ENCODE measurements at places on chromosomes 3 and 15. TPM values are rescaled to one million over a fixed set of nuclear protein-coding genes. Genes with fewer than 3 reads are reported as not detected.

- no peak for DNase-seq
Measured at GRCh38 chr3:70090322-70090913, 90.9 kb downstream of the SAMMSON start.

GRCh38 chr3:134092208-134092701 is 62.5 kb upstream of the SLCO2A1 start:
- no peak for DNase-seq

DNA sequence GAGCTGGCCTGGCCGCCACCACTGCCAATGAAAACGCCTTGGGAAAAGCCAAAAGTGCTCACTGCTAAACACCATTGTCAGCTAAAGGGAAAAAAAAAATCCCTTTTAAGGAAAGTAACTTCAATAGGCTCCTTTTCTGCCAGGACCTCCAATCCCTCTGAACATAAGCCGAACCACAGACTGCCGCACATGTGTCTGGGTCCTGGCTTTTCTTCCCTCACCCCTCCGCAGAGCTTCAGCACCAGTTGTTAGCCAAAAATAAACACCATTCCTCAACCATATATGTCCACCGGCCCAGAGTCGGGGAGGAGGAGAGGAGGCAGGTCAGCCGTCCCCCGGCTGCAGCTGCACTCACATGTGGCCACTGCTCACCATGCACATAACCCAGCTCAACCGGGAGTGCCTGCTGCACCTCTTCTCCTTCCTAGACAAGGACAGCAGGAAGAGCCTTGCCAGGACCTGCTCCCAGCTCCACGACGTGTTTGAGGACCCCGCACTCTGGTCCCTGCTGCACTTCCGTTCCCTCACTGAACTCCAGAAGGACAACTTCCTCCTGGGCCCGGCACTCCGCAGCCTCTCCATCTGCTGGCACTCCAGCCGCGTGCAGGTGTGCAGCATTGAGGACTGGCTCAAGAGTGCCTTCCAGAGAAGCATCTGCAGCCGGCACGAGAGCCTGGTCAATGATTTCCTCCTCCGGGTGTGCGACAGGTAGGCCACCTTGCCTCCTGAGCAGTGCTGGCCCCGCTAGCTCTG is at the start of gene FBXL22:
Gene FBXL22, plus strand, starts transcription at position 350 of the 753 bp plus-strand sequence. Its CDS starts 6 bp downstream, at position 356.
- peak; percentile 82 for DNase-seq

GRCh38 chr15:42152921-42153698 is 3.3 kb downstream of the PLA2G4F start:
- DNase-seq = peak; percentile 54

- no peak for DNase-seq
Measured at GRCh38 chr15:98604983-98605382, 43.4 kb upstream of the IGF1R start.

DNA sequence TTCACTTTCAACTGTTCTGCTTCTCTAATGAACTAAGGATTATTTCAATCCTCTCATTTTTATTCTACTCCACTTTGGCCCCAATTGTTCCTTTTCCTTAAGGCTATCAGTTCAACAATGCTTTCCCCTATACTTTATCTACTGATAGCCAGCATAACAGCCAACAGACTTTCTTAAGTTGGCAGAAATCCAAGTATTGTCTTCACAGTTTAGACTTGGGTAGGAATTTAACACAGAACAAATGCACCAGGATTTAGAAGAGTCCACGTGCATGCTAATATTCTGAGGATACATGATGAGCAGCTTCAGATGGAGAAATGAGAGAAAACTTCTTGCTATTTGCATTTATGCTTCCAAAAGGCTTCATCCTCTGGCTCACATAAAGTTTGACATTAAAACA is 54.8 kb downstream of the FBN1 start:
- no peak for DNase-seq

DNA sequence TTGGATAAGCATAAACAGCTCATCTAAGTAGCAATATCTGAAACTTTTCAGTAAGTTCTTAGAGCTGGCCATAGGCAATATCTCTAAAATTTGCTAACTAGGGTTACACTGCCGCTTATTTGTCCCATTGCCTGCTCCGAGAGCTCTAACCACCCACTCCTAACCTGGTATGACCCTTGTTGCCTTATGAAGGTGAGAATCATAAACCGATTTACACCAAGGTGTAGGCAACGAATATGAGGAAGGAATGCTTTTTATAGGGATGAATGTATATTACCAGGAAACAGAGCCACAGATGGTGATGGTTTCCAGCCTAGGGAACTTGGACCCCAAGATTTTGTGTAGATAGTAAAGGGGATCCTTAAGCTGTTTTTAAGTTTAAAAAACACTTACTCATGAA is 440.9 kb downstream of the PDCD6IP start:
- no peak for DNase-seq

- no peak for DNase-seq
Measured at GRCh38 chr3:148084931-148085330, 612.8 kb upstream of the AGTR1 start.

GRCh38 chr3:27577504-27577903 is 93.3 kb upstream of the SLC4A7 start:
- DNase-seq = no peak

DNA sequence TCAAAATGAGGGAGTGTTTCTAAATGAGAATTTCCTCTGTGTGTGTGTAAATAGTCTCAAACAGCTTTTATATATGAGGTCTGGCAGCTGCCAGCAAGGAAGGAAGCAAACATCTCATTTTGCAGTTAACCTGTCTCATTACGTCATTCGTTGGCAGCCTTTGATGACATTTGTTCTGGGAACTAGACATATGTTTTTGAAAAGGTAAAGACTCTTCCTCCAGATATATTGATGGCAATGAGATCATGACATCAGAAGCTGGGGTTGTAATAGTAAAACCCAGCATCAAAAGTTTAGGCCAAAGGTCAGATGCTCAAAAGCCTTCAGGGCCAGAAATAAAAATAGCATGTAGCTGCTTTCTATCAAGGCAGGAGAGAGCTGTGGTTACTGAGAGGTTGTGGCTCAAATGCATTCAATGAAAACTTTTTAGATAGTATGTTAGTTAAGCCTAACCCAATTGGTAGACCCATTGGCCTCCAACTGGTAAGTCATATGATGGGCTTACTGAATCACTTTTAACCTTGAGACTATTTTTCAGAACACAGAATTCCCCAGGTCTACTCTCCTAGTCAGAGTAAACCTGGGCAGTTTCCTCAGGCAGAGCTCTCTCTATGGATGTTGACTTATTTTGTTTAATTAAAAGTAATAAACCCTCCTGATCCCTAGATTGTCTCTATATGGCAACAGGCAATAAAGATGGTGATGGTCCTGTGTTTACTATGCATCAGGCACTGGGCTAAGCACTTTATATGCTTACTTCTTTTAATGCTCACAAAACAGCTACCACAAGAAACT is 386.5 kb upstream of the CFAP20DC start:
- DNase-seq = no peak

GRCh38 chr15:57306161-57306943 is 70.0 kb upstream of the CGNL1 start:
- peak; percentile 94 for DNase-seq

DNA sequence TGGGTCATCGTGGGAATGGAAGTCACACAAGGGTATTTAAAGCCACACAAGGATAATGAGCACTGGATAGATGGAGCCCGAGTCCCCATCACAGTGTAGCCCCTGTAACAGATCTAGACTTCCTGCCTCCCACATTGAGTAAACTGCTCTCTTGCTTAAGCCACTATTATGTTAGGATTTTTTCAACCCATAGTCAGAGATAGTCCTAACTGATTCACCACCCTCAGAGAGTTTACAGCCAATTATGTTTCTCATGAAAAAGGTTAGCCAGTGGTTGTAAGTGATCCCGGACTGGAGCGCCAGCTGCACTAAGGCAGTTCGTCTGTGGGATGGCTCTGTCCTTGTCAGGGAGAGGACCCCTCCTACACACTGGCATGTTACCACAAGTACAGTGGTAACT is 77.0 kb downstream of the KLF13 start:
- DNase-seq = no peak

The PROK2 gene
- 1.3 TPM for total RNA-seq

The ARL8B gene
- 60.1 TPM for total RNA-seq

The DYNLT2B gene
- total RNA-seq = 5.0 TPM

The PRTG gene
- total RNA-seq = 0.92 TPM

The ALS2CL gene
- 32.5 TPM for total RNA-seq

The TMEM45A gene
- total RNA-seq = 4.8 TPM

The COL6A5 gene
- not detected for total RNA-seq

The TEX9 gene
- 2.0 TPM for total RNA-seq

The HTR3E gene
- not detected for total RNA-seq

Measured in cardiac septum (tissue), 1 donor.